ENCODE measurements at places on chromosomes 6 and 20.

- DNase-seq = no peak
These were observed 47.2 kb downstream of the FILIP1 start for GRCh38 chr6:75446241-75446880.

- DNase-seq = no peak
These were observed 548.2 kb downstream of the QKI start for GRCh38 chr6:163962627-163963117.

DNA sequence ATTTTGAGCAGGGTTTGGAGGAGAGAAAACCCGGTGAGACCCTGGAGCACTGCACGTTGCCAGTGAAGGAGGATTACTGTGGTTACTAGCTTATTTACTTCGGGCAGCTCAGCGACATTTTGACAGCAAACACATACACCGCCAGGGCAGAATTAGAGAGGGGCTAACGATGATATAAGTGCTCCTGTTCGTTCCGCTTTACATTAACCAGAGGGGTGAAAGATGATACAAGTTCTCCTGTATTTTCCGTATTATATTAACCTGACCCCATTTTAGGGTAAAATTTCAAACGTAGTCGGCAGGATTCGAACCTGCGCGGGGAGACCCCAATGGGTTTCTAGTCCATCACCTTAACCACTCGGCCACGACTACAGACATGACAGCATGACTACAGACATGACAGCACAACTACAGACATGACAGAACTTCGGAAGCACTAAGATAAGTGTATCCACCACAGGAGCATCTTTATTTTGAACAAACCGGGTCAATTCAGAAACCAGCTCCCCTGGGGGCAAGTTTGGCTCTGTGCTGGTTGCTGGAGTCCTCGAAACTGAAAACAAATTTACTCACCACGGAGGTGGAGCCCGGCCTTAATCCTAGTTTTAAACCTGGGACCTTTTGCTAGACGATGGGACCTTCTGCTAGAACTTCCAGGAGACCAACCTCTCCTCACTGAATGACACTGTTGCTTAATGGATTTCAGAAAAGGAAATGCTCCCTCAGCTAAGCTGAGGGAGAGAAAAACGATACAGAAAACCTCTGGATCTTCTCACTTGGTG lies 80.4 kb upstream of the ZNF184 start:
- no peak for DNase-seq

- DNase-seq = no peak
These were observed 1.6 kb upstream of the LY86 start for GRCh38 chr6:6586671-6587526.

DNA sequence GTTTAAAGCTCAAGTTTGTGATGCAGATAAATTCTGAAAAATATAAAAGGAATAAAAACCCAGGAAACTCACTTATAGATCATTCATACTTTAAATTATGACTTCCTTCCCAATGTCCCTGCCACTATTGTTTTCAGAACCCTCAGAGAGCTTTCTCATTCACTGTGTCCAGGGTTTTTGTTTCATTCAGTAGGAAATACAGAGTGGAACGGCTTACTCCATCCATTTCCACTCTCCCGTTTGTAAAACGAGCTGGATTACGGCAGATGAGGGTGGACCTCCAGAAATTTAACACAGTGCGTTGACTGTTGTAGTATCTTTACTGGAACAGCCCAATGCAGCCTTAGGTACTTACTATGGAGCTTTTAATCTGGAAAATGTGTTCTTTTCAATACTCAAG lies 23.6 kb downstream of the BPIFA1 start:
- DNase-seq = no peak

Measured in epithelial cell of proximal tubule (primary cell).